Lower lobe of right lung (tissue), 2 donors: ENCODE measurements at places on chromosomes 12 and 14. TPM values are rescaled to one million over a fixed set of nuclear protein-coding genes. Genes with fewer than 3 reads are reported as not detected.

DNA sequence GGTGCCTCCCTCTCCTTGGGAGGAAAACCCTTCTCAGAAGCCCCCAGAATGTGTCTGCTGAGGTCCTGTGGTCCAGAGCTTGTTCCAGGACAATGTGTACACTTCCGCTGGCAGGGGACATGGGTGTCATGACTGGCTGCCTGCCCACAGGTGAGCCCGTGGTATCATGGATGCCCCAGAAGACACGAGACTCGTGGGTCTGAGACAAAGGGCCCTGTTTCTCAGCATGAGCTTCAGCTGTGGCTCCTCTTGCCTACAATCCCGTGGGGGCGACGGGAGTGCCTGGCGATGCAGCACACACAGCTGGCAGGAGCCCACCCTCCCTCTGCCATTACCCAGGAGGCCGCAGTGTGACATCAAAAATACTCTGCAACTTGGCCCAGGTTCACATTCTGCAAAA lies 7.0 kb downstream of the TMEM121 start:
- H3K4me1 ChIP-seq, result peaks cover 21% of the 10 kb centered on the region
- H3K36me3 ChIP-seq, result no peaks in the 10 kb centered on the region
- no peak overlapping the region for H3K27ac ChIP-seq
- no peak for DNase-seq

KLRC2 gene
- total RNA-seq, result not detected

- H3K27me3 ChIP-seq, result no peaks in the 10 kb centered on the region
- no peaks in the 10 kb centered on the region for H3K4me1 ChIP-seq
- H3K36me3 ChIP-seq, result no peaks in the 10 kb centered on the region
- DNase-seq, result no peak
Observed at GRCh38 chr12:115898670-115899069, 378.8 kb downstream of the MED13L start.

ALDH6A1 gene
- 45.5 TPM for total RNA-seq

DNA sequence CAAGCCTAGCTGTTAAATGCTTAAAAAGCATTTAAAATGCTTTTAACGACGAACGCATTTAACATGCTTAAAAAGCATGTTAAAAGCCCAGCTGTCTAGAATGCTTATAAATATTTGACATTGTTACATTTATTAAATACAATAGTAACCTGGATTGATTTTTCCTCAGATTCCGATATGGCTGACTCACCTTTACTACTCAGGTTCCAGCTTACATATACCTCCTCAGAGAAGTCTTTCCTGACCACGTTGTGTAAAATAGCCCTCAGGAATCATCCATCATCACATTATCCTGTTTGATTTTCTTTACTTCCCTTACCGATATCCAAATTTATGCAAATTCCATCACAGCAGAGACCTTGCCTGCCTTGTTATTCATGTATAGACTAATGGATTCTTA lies 51.4 kb downstream of the SLC41A2 start:
- H3K27me3 ChIP-seq, result no peaks in the 10 kb centered on the region
- no peak for DNase-seq
- H3K36me3 ChIP-seq, result no peaks in the 10 kb centered on the region
- H3K4me3 ChIP-seq, result no peak overlapping the region
- H3K27ac ChIP-seq, result no peak overlapping the region

GRCh38 chr14:100405760-100406455 lies 82.8 kb downstream of the SLC25A47 start:
- no peak for DNase-seq
- no peak overlapping the region for H3K27ac ChIP-seq
- no peaks in the 10 kb centered on the region for H3K36me3 ChIP-seq
- no peaks in the 10 kb centered on the region for H3K27me3 ChIP-seq
- peaks cover 13% of the 10 kb centered on the region for H3K4me1 ChIP-seq

GRCh38 chr12:120847814-120848213 lies 56.3 kb downstream of the SPPL3 start:
- peaks cover 69% of the 10 kb centered on the region for H3K4me1 ChIP-seq
- no peaks in the 10 kb centered on the region for H3K36me3 ChIP-seq
- no peak for DNase-seq

GRCh38 chr14:34633742-34634141 lies 3.8 kb upstream of the SNX6 start:
- H3K27me3 ChIP-seq, result no peaks in the 10 kb centered on the region
- no peak for DNase-seq
- H3K27ac ChIP-seq, result no peak overlapping the region
- H3K4me3 ChIP-seq, result no peak overlapping the region
